ENCODE measurements at places on chromosomes 5 and 9.

- no peak for DNase-seq
Observed at GRCh38 chr5:8953016-8953415, 592.9 kb downstream of the SEMA5A start.

GRCh38 chr5:154194345-154195329 is 4.1 kb downstream of the GALNT10 start:
- no peak for DNase-seq

- DNase-seq = no peak
Observed at GRCh38 chr5:67809589-67809988, 406.0 kb upstream of the PIK3R1 start.

- DNase-seq = no peak
Observed at GRCh38 chr5:89520771-89521170, 637.8 kb upstream of the MEF2C start.

- DNase-seq = no peak
Observed at GRCh38 chr9:70883056-70883455, 238.4 kb downstream of the TRPM3 start.

DNA sequence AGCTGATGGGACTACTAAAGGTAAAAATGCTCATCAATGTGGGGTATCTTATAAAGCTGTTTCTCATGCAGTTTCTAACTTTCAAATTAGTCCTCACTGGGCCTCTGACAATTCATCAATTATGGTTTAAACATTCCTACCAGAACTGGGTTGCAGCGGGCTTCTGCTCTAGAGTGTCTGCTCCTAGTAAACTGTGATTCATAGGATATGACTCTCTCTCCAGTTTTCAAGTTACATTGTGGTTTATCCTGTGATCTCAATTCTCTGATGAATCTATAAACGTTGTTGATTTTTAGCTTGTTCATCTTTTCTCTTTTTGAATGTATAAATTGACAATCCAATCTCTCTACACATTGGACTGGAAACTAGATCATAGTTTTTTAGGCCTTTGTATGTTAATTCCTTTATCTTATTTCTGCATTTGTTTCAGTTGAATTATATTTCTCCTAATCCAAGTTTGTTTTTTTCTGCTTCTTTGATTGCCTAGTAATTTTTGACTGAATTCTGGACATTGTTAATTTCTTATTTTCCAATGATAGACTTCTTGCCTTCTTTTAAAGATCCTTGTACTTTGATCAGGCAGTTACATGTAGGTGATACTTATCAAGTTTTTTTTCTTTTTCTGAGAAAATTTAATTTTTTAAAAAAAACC is 822.6 kb downstream of the TLE1 start:
- no peak for DNase-seq

GRCh38 chr5:157389103-157389502 is 70.9 kb upstream of the NIPAL4 start:
- DNase-seq = no peak

DNA sequence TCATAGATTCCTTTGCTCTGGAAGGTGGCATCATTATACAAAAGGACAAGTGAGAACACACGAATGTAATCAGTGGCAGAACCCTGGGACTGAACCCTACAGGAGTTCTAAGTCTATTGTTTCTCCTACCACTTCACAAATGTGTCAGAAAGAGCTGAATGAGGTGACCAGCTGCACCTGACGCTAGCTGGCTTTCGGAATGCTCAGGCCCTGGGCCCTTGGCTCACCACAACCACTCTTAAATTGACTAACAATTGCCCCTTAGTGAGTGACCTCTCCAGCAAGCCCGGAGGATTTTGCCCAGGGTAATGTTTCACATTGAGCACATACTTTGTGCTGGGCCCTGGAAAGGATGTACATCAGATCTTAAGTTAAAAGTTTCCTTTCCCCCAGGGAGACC is 41.2 kb upstream of the ABCA1 start:
- DNase-seq = no peak

All from retina (tissue), 1 donor.